ENCODE measurements at places on chromosomes 1 and 21.
A peak's percentile ranks its signal among the peaks of the same experiment; 100 is the strongest.

GRCh38 chr1:9413877-9414213 is 121.2 kb downstream of the SPSB1 start:
- peak; percentile 72 for DNase-seq

- peak; percentile 81 for DNase-seq
These were observed 1.4 kb upstream of the VAMP4 start for GRCh38 chr1:171743081-171743870.

DNA sequence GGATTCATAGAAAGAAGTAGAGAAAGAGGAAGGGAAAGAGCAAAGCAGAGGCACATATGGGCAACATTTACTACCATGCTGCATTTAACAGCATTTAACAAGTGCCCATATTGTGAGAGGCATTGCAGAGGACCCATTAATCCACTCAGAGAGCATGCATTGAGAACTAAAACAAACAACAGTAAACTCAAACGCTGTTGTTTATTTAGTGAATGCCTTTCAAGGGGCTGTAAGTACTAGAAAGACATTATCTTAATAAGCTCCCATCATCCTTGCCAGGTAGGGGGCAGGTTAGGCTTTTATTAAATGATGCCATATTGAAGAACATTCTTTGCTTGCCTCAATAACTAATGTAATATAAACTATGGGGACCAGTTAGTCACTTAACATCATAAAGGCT is 254.3 kb upstream of the DAB1 start:
- no peak for DNase-seq

DNA sequence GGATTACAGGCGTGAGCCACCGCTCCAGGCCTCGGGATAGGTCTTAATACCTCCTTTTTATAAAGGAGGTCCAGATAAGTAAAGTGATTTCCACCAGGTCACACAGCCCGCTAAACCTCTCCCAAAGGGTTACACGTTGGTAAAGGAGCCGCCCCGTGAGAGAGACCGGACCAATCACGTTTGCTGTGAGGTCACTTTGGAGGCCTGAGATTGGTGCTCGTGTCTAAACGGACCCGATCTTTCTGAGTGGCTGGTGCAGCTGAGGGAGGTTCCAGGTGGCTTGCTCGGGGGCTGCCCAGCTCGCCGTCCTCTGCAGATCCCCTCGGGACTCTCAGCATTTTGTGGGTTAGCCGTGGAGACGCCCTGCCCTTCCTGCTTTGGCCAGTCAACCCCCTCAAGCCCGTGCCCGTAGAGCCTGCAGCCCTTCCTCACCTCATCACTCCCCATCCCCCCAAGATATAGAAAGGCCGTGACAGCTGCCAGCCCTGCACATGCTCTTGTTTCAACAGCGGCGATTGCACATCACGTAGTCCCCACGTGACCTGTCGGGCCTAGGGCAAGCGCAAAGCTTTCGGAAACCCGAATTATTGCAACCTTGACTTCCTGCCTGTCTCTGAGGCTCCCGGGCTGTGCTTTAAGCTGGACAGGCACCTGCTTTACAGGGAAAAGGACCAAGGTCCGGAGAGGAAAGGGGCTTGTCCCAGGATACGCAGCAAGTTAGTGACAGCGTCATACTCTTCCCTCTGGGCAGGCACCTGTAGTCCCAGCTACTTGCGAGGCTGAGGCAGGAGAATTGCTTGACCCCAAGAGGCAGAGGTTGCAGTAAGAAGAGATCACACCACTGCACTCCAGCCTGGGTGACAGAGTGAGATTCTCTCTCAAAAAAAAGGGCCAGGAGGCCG is 5.0 kb upstream of the COA7 start:
- DNase-seq, result peak; percentile 94

GRCh38 chr1:54282101-54282847 is 82.3 kb downstream of the MRPL37 start:
- no peak for DNase-seq

GRCh38 chr21:42847051-42847707 is 32.2 kb downstream of the WDR4 start:
- no peak for DNase-seq

DNA sequence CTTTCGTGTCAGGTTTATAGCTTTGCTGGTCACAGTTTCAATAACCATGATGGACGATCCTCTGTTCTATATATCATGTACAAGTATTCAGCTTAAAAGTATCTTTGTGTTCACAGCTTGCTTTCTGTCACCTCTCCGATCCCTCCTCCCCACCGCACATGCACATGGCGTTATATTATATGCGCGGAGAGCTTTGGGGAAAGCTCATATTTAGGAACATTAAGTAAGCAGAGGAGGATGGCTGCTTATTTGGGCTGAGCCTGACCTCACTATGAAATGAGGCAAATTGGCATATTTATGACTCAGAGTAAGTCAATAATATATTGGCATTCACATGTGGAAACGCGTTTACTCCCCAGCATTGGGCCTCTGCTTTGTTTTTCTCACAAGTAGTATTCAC is 360.5 kb downstream of the HLX start:
- no peak for DNase-seq

DNA sequence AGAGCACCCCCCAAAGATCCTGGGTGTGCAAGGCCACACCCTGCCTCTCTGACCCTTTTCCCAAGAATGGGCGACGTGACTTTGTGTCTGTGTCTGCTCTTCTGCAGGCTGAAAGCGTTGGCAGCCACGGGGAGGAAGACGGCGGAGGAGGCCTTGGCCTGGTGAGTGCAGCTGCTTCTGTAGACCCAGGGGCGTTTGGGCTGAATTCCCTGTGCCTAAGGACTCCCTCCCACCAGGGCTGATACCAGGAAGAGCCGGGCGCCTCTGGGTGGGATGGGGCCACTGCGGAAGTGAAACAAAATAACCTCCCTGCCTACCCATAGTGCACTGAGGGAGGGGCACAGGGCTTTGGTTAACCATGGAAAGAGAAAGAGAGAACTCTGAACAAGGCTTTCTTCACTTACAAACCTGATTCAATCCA is 2.5 kb downstream of the UBASH3A start:
- no peak for DNase-seq

DNA sequence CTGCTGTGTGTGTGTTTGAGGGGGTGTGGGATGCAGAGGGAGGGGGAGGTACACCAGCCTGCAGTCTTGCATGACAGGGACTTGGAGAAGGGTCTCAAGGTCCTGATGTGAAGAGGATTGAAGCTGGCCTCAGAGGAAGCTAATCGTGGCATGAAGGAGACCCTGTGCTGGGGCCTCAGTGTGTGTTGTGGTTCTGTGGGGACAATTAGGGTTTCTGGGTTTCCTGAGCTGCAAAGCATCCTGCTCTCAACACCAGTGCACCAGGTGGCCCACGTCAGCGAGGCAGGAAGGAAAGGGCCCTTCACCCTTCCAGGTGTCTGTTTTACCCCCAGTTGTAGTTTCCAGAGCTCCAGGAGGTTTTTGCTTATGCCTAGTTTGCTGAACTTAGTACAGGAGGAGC is 52.8 kb downstream of the TENT5C start:
- DNase-seq, result no peak

GRCh38 chr1:2231532-2232254 is 3.6 kb downstream of the SKI start:
- DNase-seq, result peak; percentile 88

- no peak for DNase-seq
These were observed 3.6 kb upstream of the VSIG8 start for GRCh38 chr1:159866066-159866465.

DNA sequence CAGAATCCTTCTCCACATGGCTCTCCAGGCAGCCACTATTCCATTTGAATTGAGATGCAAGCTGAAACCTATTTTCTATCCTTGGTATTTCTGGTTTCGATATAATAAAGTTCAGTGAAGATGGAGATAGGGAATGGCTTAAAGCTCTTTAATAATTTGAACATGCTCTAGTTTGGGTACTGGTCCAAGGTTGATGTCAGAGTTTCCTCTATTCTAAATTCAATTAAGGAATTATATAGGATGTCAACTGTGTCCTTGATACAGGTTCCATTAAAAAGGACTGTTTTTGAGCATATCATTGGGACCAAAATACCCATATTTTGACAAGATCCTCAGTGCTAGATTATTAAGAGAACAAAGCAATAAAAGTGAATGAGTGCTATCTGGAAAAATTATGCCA is 245.3 kb downstream of the SPATA17 start:
- no peak for DNase-seq

DNA sequence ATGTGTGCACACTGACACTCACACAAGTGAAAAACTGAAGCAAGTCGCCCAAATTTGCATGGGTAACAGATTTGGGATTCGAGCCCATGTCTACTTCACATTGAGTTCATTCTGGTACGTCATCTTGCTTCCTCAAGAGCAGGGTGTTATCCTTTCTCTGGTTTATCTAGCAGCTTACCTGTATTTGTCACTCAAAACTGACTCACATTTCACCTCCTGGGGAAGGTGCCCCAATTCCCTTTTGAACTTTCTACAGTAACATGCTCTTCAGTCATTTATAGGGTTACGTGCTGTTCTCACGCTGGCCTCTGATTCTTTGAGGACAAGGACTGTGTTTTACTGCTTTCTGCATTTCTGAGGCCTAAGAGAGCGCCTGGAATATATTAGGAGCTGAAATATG is 162.8 kb downstream of the PDE4B start:
- no peak for DNase-seq

GRCh38 chr1:32901823-32902534 is 790 bp upstream of the TMEM54 start:
- no peak for DNase-seq

- no peak for DNase-seq
These were observed 12.6 kb downstream of the FTCD start for GRCh38 chr21:46142582-46143473.

DNA sequence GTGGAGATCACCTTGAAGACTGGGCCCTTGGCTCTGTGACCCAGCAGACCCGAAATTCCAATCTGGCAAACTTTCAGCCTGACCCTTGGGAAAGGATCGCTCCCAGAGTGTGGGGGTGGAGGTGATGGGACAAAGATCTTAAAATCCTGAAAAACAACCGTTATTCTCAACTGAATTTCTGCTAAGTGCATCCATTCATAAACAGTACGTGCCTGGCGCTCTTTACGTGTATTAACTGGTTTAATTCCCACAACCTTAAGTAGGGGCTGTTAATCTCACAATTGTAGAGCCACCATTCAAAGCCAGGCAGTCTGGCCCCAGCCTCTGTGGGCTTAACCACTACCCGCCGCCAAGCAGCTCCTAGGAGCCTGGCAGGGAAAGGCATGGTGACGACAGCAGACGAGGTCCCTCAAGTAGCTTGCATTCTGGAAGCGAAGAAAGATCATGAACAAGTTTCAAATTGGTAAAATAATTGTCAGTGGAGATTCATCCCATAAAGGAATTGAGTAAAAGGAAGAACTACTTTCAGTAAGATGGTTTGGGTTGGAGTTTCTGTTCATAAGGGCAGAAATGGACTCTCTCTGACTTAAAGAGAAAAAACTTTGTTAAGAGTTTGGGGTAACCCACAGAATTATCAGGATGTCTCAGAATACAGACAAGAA is 11.4 kb upstream of the RGS16 start:
- peak; percentile 32 for DNase-seq

GRCh38 chr1:74596717-74597116 is 76.9 kb downstream of the ERICH3 start:
- no peak for DNase-seq

DNA sequence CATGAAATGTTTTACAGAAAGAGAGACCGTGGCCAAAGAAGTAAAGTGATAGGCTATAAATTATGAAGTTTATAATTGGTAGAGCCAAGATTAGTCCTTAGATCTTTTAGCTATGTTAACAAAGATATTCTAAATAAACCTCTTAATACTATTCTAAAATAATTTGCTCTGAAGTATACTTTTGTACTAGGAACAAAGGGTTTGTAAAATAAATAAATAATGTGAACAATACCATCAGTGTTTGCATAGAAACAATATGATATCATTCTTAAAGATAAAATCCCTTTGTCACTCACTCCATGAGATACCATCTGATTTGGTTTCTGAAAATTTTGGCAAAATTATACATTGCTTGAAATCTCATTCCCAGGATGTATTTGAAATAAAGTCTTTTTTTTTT is 107.6 kb upstream of the UBE2U start:
- DNase-seq, result no peak

- no peak for DNase-seq
These were observed 23.8 kb upstream of the IFNAR1 start for GRCh38 chr21:33300701-33301631.

- no peak for DNase-seq
These were observed 274.5 kb downstream of the SIPA1L2 start for GRCh38 chr1:232355162-232356006.

DNA sequence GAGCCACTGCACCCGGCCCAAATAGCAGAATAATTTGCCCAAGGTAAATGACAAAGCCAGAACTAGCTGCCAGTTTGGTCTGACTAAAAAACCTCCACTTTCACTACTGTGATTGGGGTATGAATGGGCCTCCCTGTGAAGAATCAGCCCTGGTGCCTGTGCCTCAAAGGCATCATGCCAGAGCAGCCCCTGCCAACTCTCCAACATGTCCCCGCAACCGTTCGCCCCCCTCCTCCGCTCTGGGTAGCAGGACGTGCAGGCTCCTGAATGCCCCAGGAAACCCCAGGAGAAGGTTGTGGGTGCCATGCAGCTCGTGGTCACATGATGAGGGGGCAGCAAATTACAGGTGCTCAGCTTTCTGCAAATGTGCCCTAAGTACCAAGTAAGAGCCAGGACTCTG is 14.6 kb upstream of the CNTN2 start:
- DNase-seq, result no peak

GRCh38 chr1:74485622-74486021 is 26.8 kb downstream of the LRRC53 start:
- no peak for DNase-seq

- peak; percentile 77 for DNase-seq
These were observed 1.1 kb downstream of the S100A11 start for GRCh38 chr1:152035539-152036266.

GRCh38 chr1:155241841-155242264 is 13.4 kb downstream of the ENTREP3 start:
- DNase-seq, result no peak

DNA sequence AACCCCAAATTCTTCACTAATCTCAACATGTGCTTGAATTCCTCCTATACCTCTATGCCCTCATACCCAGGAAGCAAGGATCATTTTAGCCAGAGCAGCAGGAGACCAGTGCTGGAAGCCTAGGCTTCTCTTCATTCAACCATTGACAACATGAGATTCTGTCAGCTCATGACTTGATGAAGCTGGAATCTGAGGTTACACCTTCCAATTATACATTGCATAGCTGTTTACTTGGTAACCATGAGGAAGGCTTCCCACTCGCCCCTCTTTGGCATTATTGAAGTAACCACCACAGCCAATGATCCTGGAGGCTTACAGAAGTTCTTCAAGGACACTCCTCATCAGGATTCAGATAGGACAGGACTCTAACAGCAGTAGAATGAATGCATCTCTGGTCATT is 160.3 kb downstream of the TPR start:
- peak; percentile 19 for DNase-seq

GRCh38 chr1:92994105-92994712 is 32.9 kb upstream of the DIPK1A start:
- peak; percentile 97 for DNase-seq

DNA sequence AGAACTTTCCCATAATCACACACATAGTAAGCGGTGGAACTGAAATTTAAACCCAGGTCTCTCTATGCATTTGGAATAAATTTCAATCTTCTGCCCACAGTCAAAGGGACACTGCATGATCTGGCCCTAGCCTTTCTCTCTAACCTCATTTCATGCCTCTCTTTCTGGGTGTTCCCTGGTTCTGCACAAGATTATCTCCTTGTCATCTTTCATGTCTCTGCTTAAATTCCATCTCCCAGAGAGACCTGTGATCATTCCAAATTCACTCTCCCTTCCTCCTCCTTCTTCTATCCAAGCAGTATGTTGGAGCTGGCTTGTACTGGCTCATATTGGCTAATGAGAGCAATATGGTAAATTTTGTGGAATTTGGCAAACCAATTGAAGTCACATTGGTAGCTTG is 22.2 kb downstream of the ETV3L start:
- DNase-seq, result no peak

GRCh38 chr21:24123785-24124184 is 1483.5 kb downstream of the MRPL39 start:
- DNase-seq, result peak; percentile 54

Data from adipocyte (in vitro differentiated cells).